Hepatic stellate cell (primary cell): ENCODE measurements at places on chromosomes 5 and 9.
A peak's percentile ranks its signal among the peaks of the same experiment; 100 is the strongest.

DNA sequence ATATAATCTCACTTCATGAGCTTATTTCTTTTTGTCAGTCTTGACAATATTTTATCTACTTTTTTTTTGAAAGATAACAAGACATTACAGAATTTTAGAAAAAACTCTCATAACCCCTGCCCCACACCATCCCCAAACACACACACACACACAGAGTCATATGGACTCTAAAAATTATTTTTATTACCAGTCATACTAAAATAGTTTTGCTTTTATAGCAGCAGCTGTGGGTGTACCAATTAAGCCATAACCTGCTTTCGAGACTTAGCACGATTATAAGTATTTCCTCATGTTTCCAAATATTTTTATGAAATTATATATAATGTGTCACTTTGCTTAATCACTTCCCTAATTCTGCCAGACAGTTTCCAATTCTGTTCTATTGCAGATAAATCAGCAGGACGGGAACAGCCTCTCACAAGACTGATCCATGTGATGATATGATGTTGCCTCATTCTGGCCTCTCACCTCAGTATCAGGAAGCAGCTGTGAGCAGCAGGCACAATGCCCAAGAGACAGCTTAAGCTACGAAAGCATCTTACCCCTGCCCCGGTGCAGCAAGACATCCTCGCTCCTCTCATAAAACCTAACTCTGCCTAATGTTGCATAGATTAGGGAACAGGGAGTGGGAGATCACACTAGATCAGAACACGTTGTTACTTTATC is 7.0 kb downstream of the PDCL start:
- no peak for DNase-seq

DNA sequence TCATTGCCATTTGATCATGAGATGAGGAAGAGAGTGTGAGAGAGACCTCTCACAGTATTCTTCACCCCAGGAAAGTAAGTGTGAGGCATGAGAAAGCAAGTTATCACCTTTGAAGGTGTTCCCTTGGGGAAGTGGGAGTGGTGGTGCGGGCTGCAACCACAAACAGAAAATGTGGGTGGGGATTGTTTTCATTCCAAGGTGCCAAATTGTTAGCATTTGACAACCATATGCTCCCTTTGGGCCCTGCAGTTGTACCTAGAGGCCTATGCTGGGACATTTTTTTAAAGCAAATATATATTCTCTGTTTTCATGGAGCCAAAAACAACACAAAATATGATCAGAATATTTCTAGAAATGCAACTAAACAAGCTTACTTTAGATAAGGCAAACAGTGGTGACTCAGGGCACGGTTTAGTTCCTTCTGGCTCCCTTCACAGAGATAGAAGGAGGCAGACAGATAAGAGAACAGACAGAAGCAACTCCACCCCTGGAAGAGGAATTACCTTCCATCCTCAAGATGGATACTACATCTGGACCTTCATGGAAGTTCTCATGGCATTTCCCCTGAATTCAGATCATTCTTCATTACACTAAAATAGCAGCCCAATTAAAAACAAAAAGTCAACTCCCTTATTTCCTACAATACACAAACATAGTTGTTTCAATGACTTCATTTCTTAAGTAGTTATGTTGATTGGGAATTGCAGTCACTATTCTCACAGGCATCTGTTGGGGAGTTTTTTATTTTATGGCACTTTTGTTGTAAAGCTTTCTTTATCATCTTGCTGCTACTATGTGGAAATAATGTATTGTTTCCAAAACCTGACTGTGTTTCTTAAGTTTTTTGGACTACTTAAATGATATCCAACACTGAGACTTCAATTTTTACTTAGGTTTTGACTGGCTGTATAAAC is 416.6 kb downstream of the PLK2 start:
- no peak for DNase-seq

DNA sequence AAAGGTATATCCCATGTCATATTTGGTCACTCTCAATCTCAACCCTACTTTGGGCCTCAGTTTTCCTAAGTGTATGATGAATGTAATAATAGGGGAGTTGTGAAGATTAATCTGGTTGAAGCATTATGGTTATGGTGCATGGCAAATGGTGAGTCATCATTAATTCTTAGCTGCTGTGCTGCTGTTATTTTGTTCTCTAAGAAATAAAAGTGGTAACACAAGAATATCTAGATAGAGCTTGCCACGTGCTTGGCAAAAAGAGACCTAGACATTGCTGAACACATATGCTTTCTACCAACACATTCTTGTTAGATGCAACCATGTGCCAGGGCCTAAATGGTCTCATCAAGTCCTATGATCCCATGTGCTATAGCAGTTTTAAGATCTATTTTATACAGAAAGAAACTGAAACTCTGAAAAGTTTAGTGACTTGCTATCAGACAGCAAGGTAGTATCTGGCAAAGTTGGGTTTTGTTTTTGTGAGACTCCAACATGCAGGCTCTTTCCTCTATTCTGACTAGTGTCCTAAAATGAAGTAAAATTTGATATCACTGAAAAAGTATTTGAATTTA is 699.9 kb upstream of the MEF2C start:
- no peak for DNase-seq

DNA sequence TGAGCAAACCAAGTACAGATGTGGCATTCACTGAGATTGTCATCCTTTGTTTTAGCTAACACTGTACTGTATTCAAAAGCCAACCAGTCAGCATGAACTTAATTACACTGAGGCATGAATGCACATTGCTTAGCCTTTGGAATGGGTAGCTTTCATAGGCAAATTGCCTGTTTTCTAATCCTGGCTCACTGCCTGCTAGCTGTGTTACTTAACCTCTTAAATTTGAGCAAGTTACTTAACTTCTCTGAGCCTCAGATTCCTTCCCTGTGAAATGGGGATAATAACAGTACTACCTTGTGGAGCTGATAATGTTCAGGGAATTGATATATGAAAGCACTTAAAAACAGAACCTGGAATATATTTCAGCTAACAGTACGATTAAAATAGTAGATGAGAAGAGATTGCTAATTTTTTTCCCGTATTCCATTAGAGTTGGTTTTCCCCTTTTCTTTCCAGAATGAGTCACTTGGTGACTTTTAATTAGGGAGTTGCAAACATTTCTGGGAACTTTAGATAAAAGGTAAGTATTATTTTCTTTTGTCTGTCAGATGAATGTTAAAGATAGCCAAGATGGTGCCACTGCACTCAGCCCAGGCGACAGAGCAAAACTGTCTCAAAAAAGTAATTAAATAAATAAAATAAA is 43.9 kb downstream of the ARRDC3 start:
- no peak for DNase-seq

- DNase-seq, result peak; percentile 37
These were observed 227.3 kb upstream of the DAPK1 start for GRCh38 chr9:87270221-87270847.

GRCh38 chr5:159409801-159410200 is 79.5 kb upstream of the IL12B start:
- DNase-seq, result no peak

GRCh38 chr5:179588166-179588565 is 35.3 kb downstream of the HNRNPH1 start:
- DNase-seq, result no peak
